ENCODE measurements at places on chromosomes 3 and 15.

- no peak for DNase-seq
These were observed 8.8 kb downstream of the CRYBG3 start for GRCh38 chr3:97830638-97831037.

- DNase-seq, result peak; percentile 32
These were observed 2.0 kb downstream of the BHLHE40 start for GRCh38 chr3:4981294-4981664.

DNA sequence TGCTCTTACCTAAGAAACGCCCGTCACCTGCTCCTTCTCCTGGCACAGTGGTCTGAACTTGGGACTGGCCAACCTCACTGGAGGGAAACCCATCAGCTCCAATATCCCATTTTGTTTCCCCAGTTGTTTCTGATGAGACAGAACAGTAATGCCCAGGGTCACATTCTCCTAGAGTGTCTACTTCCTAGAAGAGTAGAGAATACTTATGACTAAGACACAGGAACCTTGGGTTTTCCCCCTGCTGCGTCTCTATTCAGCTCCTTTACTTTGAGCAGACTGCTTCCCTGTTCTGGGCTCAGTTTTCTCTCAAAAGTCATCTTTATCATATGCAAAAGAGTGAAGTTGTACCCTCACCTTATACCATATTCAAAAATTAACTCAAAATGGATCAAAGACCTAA lies 79.4 kb downstream of the POLR2M start:
- DNase-seq, result peak; percentile 39

GRCh38 chr15:59406446-59406845 lies 31.5 kb upstream of the FAM81A start:
- DNase-seq, result no peak

DNA sequence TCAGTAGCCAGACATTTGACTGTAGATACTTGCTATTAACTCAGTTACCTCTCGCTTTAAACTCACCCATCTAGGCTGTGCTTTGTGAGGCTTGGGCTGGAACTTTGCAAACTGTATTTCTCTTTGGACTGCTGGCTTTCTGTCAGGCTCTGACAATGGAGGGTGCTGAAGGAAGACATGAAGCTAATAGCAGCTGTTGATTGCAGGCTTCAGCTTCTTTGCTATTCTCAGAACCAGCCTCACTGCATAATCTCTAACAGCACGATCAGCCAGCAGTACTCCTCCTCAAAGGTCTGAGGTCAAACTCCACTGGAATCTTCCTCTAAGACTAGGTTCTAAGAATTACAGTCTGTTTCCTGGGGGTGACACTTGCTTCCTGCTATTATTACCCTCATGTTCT lies 295.6 kb downstream of the ZBBX start:
- no peak for DNase-seq

- DNase-seq, result no peak
These were observed 176.0 kb upstream of the TMCO5A start for GRCh38 chr15:37758412-37758811.

GRCh38 chr3:152646004-152646403 lies 188.9 kb upstream of the P2RY1 start:
- no peak for DNase-seq

DNA sequence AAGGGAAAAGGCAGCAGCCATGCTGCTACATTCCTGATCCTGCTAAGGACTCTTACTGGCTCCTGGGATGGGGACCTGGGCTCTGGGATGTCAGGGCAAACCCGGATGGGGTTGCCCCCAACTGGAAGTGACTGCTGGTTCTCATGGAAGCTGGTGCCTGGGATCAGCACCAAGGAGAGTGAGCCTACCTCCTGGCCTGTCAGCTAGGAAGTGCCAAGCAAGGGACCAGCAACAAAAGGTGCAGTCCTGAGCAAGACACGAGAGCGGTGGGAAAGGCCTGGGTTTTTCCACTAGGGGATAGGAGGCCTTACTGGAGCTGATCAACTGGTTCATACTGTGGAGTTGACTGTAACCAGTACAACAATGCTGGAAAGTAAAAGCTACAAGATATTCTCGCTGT lies 47.9 kb upstream of the SYNM start:
- no peak for DNase-seq

DNA sequence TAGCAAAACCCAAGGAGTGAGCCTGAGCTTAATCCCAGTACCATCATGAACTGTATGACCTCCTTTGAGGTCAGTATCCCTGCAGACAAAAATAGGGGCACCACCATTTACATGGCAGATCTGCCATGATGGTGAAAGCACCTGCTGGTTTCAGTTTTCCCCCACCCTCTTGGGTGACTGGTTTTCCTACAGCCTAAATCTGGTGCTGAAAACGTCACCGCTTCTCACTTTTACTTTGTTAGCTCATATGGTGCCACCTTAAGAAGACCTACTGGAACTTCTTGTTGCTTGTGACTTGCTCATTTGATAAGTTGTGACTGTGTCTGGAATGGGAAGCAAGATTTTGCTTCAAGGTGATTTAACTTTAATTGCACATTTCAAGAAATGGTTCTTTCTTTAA lies 5.1 kb downstream of the PPP1R2 start:
- DNase-seq, result no peak

DNA sequence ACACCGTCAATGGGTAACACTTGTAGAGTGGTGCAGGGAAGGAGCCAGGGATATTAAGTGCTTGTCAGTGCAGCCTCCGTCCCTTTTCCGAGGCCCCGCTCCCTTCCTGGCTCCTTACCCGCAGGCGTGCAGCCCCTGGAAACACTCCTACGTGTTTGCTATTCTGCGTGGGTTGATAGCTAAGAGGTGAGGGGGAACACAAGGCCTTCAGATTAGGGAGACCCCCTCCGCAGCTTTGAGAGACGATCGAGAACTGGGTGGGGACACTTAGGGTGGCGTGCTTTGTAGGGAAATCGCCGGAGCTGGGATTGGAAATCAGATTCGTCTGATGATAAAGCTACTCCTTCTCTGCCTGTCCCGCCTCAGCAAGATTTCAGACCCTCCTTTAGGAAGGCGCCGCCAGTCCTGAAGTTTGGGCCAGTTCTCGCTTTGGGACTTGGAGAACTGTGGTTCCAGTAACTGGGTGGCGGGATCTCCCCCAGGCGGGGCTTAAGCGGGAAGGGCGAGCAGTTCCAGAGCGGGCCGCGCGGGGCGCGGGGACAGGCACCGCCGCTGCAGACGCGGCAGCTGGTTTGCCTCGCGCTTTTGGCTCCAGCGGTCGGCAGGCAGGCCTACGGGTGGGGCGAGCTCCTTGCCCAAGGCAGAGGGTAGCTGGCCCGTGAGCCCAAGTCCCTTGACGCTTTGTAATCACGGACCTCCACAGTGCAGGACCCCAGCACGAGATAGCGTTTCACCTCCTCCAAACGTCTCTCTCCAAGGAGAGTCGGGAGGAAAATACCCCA lies 8.0 kb upstream of the FAM107A start:
- peak; percentile 68 for DNase-seq

- DNase-seq, result no peak
These were observed 164.0 kb upstream of the NR2F2 start for GRCh38 chr15:96166223-96167200.

GRCh38 chr15:95341686-95342085 lies 988.8 kb upstream of the NR2F2 start:
- no peak for DNase-seq

DNA sequence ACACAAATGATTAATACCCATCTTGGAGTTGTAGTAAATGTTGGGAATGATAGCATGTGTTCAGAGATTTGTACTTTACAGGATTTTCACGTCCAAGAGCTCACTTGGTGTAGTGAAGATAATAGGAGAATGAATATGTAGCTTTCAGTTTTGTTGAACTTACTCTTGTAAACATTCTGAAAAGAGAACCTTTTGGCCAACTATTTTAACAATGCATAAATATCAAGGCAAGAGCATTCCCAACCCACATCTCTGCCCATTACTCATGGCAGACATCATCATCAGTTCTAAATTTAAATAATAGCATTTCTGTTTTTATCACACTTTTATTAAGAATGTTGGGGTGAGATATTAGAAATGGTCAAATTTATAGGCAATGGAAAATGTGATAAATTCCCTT lies 465.2 kb upstream of the TPRG1 start:
- DNase-seq, result no peak

GRCh38 chr3:172339892-172340291 lies 108.4 kb downstream of the GHSR start:
- no peak for DNase-seq

DNA sequence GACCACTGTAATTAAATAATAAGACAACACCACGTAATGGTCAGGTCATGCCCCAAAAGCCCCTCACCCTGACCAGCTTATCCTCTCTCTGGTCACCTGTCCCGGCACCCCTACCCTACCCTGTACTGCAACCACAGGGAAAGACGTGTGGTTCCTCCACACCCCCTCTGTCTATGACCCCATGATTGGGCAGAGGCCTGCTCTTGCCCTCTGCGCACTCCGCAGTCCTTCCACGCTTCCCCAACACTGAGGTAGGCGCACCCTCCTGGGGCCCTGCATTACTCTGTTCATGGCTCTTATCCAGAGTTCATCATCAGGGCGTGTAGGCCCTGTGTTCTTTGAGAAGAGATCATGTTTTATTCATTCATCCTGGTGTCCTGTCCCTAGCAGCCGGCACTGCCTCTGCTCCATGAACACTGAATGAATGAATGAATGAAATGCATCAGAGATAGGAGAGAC lies 33.8 kb downstream of the MGLL start:
- DNase-seq, result no peak

- DNase-seq, result peak; percentile 87
These were observed 38.9 kb downstream of the ABHD2 start for GRCh38 chr15:89127054-89127702.

DNA sequence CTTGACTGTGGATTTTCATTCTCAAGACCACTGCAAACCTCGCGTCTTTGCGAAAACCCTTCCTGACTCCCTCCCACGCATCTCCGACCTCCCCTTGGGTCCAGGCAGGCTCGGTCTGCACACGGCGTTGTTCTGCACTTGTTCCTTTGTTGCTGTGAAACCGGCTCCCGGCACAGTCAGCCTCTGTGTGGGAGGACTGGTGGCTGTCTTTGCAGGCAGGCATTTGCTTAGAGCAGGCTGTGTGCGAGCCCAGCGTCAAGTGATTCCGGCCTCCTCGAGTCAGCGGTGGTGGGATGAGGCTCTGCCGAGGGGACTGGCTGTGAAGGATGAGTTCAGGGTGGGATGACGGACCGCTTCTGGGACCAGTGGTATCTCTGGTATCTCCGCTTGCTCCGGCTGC lies 102.6 kb upstream of the ROPN1 start:
- no peak for DNase-seq

GRCh38 chr15:69551391-69552056 lies 98.9 kb downstream of the RPLP1 start:
- peak; percentile 38 for DNase-seq

DNA sequence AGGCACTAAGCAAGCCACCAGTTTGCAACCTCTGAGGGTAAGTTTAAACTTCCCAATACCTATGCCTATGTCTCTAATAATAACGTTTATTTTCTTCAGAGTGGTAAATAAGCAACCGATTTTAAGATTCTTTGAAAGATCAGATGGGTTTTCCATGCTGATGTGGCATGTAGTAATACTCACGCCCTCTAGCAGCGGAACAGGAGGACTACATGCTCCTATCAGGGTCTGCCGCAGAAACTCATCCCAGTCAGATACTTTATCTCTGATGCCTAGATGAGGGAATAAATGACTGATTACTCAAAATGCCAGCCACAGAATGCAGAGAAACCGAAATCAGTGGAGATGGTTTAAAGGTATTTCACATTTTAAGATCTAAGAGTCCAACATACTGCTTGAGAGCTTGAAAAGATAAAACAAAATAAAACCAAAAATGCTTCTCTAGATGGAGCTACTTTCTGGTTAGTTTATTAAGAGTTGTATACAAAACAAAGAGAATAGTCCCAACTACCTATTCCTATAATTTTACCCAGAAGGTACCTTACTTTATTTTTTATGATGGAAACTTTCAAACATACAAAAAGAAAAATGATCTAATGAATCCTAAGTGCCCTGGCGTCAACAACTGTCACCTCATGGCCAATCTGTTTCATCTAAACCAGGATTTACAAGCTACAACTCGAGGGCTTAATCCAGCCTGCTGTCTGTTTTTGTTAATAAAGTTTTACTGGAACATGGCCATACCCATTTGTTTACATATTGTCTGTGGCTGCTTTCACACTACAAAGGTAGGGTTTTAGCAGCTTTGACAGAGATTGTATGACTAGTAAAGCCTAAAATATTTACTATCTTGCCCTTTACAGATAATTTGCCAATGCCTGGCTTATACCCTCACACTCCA lies 37.5 kb upstream of the STIMATE start:
- DNase-seq, result peak; percentile 68

GRCh38 chr15:76208084-76208785 lies 103.0 kb downstream of the ETFA start:
- DNase-seq, result no peak

- DNase-seq, result no peak
These were observed 356.0 kb downstream of the NLGN1 start for GRCh38 chr3:173753593-173753992.

- no peak for DNase-seq
These were observed 30.3 kb upstream of the GADL1 start for GRCh38 chr3:30924763-30925162.

- DNase-seq, result no peak
These were observed 146.2 kb upstream of the CBLB start for GRCh38 chr3:106014971-106015370.

GRCh38 chr3:67798412-67798811 lies 144.0 kb upstream of the SUCLG2 start:
- no peak for DNase-seq

GRCh38 chr15:35439291-35439690 lies 106.7 kb downstream of the DPH6 start:
- no peak for DNase-seq

- DNase-seq, result no peak
These were observed 350.1 kb upstream of the AZI2 start for GRCh38 chr3:28698706-28699105.

DNA sequence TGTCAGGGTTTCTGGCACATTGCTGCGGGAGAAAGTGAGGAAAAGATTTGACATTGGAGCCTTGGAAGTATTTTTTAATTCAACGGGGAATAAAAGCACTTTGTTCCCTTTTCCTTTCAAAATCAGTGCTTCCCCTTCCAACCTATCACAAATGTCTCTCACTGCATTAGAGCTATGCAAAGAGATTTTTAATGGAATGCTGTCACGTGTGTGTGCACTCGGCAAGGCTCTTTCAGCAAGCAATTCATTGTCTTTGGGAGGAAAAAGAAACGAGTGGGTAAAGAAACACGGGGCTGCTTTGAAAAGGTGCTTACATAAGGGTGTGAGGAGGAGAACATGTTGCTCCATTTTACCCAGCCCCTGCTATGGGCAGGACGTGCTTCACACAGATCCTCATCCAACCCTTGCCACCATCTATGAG lies 490.4 kb upstream of the PROK2 start:
- DNase-seq, result no peak

DNA sequence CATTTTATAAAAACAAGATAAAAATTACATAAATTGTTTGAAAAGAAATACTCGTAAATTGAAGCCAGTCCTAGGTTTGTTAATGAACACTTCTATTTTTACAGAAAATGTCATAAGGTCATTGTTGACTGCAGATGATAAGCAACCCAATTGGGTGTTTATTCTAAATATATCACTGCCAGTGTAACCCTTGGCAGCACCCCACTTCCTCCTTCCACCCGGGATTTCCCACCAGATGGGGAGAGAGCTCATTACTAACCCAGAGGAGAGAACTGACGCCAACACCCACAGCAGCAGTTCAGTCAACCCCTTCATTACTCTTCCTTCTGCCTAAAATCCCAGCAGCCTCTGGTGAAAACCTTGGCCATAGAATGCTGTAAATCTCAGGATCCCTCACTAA lies 307.6 kb downstream of the GAP43 start:
- DNase-seq, result no peak

- no peak for DNase-seq
These were observed 360.5 kb downstream of the RSL24D1 start for GRCh38 chr15:54836052-54836795.

- no peak for DNase-seq
These were observed 361.4 kb upstream of the ICE2 start for GRCh38 chr15:60840306-60840702.
